ENCODE measurements at places on chromosomes 5 and 9.

DNA sequence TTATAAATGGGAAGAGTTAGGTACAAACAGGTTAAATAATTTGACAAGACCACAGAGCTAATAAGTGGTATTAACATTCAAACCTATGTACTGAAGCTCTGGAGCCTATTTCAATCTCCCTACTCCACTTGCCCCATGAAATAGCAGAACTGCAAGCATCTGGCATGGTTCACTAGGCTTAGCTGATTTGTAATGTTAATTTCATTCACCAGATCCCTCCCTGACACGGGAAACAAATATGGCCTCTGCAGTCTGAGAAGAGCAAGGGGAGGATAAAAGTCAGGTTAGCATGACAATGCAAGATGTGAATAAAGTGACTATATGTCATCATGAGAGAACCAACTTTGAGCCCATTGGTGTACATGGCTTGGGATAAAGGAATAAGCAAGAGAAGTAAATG is 428.8 kb downstream of the BRINP1 start:
- DNase-seq: no peak
- no peak overlapping the region for H3K4me3 ChIP-seq
- H3K4me1 ChIP-seq: no peaks in the 10 kb centered on the region
- no peaks in the 10 kb centered on the region for H3K27me3 ChIP-seq

DNA sequence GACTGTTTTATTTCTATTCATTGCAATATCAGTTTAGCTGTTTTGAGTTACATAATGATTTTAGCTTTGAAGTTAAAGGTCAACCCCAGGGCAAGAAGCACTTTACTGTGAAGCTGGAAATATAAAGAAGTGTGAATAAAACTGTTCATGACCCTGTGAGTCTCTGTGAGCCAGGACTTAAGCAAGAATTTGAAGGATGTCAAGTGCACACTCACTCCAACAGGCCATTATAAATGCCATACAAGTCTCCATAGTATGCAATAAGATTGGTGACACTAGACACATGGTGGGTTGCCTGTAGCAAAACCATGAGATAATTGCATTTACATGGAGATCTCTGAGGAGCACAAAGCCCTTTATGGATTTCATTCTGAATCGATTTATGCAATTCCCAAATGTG is 318.7 kb upstream of the ITGA1 start:
- DNase-seq: no peak
- H3K27ac ChIP-seq: no peak overlapping the region
- H3K36me3 ChIP-seq: no peaks in the 10 kb centered on the region
- H3K27me3 ChIP-seq: no peaks in the 10 kb centered on the region
- H3K4me1 ChIP-seq: no peaks in the 10 kb centered on the region

GRCh38 chr5:170154297-170154696 is 48.6 kb downstream of the FOXI1 start:
- DNase-seq: no peak
- no peaks in the 10 kb centered on the region for H3K36me3 ChIP-seq
- H3K27me3 ChIP-seq: no peaks in the 10 kb centered on the region
- no peak overlapping the region for H3K4me3 ChIP-seq
- H3K27ac ChIP-seq: no peak overlapping the region

DNA sequence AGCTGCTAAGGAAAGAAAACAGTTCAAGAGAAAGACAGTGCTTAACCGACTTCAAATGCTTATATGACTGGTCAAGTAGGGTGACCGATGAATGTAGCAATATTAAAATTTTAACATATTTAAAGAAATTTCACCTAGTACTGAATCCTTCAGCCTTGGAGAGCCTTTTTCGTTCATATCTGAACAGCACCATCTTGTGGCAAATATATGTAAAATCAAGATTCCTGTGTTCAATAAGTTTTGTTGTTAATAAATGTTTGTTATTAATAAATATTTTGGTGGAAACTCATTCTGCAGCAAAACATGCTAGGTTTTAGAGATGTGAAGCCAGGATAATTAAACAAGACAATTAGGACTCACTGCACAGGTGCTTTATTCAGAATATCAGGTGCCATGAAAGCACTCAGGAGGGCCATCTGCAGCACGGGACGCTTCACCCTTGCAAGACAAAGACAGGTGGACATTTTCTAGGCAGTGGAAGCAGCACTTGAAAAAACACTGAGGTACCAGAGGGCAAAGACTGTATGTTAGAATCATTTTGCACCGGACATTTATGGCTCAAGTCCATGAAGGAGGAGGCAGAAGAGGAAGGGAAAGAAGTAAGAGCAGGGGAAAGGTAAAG is 15.6 kb downstream of the TICAM2 start:
- H3K36me3 ChIP-seq: no peaks in the 10 kb centered on the region
- no peak overlapping the region for H3K27ac ChIP-seq
- H3K27me3 ChIP-seq: no peaks in the 10 kb centered on the region
- no peak overlapping the region for H3K4me3 ChIP-seq
- no peaks in the 10 kb centered on the region for H3K4me1 ChIP-seq

GRCh38 chr9:22425551-22425950 is 21.1 kb upstream of the DMRTA1 start:
- H3K4me1 ChIP-seq: no peaks in the 10 kb centered on the region
- no peaks in the 10 kb centered on the region for H3K27me3 ChIP-seq
- H3K27ac ChIP-seq: no peak overlapping the region
- DNase-seq: no peak
- H3K4me3 ChIP-seq: no peak overlapping the region
- no peaks in the 10 kb centered on the region for H3K36me3 ChIP-seq

GRCh38 chr9:124510650-124511425 is 3.6 kb upstream of the NR5A1 start:
- DNase-seq: no peak
- peaks cover 11% of the 10 kb centered on the region for H3K27me3 ChIP-seq
- H3K36me3 ChIP-seq: no peaks in the 10 kb centered on the region
- no peaks in the 10 kb centered on the region for H3K4me1 ChIP-seq
- H3K4me3 ChIP-seq: no peak overlapping the region

DNA sequence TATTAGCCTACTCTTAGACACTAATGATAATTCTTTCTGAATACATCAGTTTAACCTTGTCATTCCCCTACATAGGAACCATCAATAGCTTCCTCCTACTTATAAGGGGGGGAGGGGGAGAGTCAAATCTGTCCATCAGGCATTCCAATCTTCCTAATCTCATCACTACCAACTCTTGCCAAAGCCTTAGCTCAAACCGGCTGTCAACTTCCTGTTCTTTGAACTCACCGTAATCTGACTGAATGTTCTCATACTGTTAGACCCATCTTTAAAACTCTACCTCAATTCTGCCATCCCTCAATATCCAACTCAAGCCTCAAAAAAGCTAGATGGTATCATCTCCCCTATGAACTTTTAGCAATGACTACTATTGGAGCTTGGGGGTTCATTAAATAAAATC is 41.9 kb upstream of the RNF38 start:
- no peaks in the 10 kb centered on the region for H3K36me3 ChIP-seq
- no peaks in the 10 kb centered on the region for H3K27me3 ChIP-seq
- H3K4me3 ChIP-seq: no peak overlapping the region
- no peak for DNase-seq
- H3K4me1 ChIP-seq: peaks cover 28% of the 10 kb centered on the region

DNA sequence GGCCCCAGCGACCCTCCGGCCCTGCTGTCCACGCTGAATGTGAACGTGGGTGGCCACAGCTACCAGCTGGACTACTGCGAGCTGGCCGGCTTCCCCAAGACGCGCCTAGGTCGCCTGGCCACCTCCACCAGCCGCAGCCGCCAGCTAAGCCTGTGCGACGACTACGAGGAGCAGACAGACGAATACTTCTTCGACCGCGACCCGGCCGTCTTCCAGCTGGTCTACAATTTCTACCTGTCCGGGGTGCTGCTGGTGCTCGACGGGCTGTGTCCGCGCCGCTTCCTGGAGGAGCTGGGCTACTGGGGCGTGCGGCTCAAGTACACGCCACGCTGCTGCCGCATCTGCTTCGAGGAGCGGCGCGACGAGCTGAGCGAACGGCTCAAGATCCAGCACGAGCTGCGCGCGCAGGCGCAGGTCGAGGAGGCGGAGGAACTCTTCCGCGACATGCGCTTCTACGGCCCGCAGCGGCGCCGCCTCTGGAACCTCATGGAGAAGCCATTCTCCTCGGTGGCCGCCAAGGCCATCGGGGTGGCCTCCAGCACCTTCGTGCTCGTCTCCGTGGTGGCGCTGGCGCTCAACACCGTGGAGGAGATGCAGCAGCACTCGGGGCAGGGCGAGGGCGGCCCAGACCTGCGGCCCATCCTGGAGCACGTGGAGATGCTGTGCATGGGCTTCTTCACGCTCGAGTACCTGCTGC is 839 bp downstream of the KCNV2 start:
- H3K36me3 ChIP-seq: no peaks in the 10 kb centered on the region
- no peak overlapping the region for H3K27ac ChIP-seq
- no peaks in the 10 kb centered on the region for H3K27me3 ChIP-seq
- H3K4me3 ChIP-seq: no peak overlapping the region
- H3K4me1 ChIP-seq: no peaks in the 10 kb centered on the region
- DNase-seq: no peak

DNA sequence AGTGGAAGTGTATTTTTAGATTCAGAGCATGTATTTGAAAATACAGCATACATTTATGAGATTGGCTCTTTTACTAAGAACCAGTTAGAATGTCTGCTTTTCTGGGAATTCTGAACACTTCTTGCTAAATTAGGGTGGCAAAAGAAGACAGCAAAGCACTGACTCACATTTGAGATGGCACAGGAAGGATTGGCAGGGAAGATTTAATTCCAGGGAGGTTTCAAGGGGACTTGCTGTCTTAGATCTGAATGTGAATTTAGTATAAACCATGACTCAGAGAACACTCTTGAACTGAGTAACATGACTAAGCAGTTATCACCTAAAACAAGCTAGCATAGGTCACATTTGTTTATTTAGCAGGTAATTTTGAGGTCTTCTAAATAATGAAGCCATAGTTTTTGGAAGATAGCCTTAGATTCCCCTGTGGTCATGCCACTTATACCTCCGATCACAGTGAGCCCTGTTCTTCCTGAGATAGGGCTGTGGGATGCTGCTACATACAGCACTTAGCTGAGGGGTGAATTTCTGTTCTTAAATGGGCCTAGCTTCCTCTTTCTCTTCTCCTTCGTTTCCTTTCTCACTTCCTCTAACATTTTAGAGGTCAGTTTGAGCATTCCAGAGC is 173.8 kb downstream of the PCSK1 start:
- no peak for DNase-seq
- no peaks in the 10 kb centered on the region for H3K4me1 ChIP-seq
- H3K36me3 ChIP-seq: no peaks in the 10 kb centered on the region
- H3K27me3 ChIP-seq: no peaks in the 10 kb centered on the region
- H3K4me3 ChIP-seq: no peak overlapping the region

DNA sequence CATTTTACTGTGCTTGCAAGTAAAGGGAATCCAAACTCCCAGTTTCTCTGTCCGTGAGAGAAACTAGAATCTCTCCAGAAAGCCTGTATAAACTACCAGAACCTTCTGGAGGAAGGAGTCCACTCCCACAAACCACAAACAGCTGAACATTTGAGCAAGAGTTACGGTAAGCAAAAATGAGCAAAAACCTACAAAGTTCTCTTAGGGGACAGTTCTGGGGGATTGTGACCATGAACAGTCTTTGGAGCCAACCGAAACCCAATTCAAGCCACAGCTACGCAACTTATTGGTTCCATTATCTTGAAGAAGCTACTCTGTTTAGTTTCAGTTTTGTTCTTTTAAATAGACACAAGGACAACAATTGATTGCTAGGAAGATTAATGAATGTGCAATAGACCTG is 330.6 kb downstream of the ASTN2 start:
- H3K4me1 ChIP-seq: no peaks in the 10 kb centered on the region
- H3K27me3 ChIP-seq: no peaks in the 10 kb centered on the region
- no peaks in the 10 kb centered on the region for H3K36me3 ChIP-seq
- H3K4me3 ChIP-seq: no peak overlapping the region
- no peak for DNase-seq
- no peak overlapping the region for H3K27ac ChIP-seq

- no peaks in the 10 kb centered on the region for H3K4me1 ChIP-seq
- H3K4me3 ChIP-seq: no peak overlapping the region
- no peak overlapping the region for H3K27ac ChIP-seq
- no peaks in the 10 kb centered on the region for H3K27me3 ChIP-seq
Observed at GRCh38 chr5:60102961-60103693, 209.6 kb upstream of the PDE4D start.

GRCh38 chr5:172403189-172403796 is 51.0 kb downstream of the SH3PXD2B start:
- DNase-seq: no peak
- H3K27ac ChIP-seq: no peak overlapping the region
- no peak overlapping the region for H3K4me3 ChIP-seq
- H3K36me3 ChIP-seq: no peaks in the 10 kb centered on the region

DNA sequence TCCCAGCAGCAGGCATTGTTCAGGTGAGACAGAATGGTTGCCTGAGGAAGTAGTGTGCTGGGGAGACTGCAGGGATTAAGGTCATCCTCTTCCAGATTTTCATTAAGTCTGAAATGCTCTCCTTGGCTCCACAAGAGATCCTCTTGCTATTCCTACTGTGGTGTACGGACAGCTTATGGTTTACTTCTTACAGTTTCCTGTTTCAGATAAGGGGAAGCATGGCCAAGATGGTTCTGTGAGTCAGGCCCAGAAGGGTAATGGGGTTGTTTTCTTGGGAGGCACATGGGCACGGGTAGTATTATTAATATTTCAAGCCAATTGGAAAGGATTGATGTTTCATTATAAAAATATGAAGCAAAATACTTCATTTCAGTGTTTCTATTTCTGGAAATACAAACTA is 42.9 kb downstream of the GLRX start:
- H3K4me3 ChIP-seq: no peak overlapping the region
- H3K27me3 ChIP-seq: no peaks in the 10 kb centered on the region
- H3K4me1 ChIP-seq: no peaks in the 10 kb centered on the region
- H3K36me3 ChIP-seq: no peaks in the 10 kb centered on the region

- no peak overlapping the region for H3K4me3 ChIP-seq
- H3K36me3 ChIP-seq: no peaks in the 10 kb centered on the region
- H3K27me3 ChIP-seq: peaks cover 6% of the 10 kb centered on the region
- H3K4me1 ChIP-seq: no peaks in the 10 kb centered on the region
- no peak overlapping the region for H3K27ac ChIP-seq
- no peak for DNase-seq
Observed at GRCh38 chr5:168978015-168978414, 322.9 kb downstream of the SLIT3 start.

DNA sequence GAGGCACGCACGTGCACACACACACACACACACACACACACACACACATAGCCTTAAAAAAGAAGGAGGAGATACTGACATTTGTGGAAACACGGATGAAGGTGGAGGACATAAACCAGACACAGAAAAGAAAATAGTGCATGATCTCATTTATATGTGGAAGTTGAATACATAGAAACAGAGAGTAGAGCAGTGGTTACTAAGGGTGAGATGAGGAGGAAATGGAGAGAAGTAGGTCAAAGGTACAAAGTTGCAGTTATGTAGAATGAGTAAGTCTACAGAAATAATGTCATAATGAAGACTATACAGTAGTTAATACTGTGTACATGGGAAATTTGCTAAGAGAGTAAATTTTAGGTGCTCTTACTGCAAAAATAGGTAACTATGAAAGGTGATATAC is 412.2 kb upstream of the CDH9 start:
- H3K27me3 ChIP-seq: no peaks in the 10 kb centered on the region
- no peak overlapping the region for H3K27ac ChIP-seq
- H3K36me3 ChIP-seq: no peaks in the 10 kb centered on the region
- no peak for DNase-seq
- no peaks in the 10 kb centered on the region for H3K4me1 ChIP-seq

GRCh38 chr9:82456642-82457041 is 468.1 kb downstream of the SPATA31D1 start:
- H3K27me3 ChIP-seq: no peaks in the 10 kb centered on the region
- H3K36me3 ChIP-seq: no peaks in the 10 kb centered on the region
- no peak overlapping the region for H3K4me3 ChIP-seq
- H3K27ac ChIP-seq: no peak overlapping the region
- no peak for DNase-seq
- no peaks in the 10 kb centered on the region for H3K4me1 ChIP-seq
